Airway epithelial cell (primary cell): ENCODE measurements at places on chromosomes 4 and X. TPM values are rescaled to one million over a fixed set of nuclear protein-coding genes. Genes with fewer than 3 reads are reported as not detected.

Gene PNCK
- 1.2 and 1.5 TPM in 2 replicates for total RNA-seq

Gene GAB3
- not detected in 2 replicates for total RNA-seq

Gene NKRF
- total RNA-seq: 6.4 and 8.4 TPM in 2 replicates

Gene ADH7
- 13.6 and 14.7 TPM in 2 replicates for total RNA-seq
